Fibroblast of lung (primary cell): ENCODE measurements at places on chromosomes 3 and 15.

GRCh38 chr15:76177491-76178040 is 117.8 kb downstream of the TMEM266 start:
- peak; percentile 77 for DNase-seq

DNA sequence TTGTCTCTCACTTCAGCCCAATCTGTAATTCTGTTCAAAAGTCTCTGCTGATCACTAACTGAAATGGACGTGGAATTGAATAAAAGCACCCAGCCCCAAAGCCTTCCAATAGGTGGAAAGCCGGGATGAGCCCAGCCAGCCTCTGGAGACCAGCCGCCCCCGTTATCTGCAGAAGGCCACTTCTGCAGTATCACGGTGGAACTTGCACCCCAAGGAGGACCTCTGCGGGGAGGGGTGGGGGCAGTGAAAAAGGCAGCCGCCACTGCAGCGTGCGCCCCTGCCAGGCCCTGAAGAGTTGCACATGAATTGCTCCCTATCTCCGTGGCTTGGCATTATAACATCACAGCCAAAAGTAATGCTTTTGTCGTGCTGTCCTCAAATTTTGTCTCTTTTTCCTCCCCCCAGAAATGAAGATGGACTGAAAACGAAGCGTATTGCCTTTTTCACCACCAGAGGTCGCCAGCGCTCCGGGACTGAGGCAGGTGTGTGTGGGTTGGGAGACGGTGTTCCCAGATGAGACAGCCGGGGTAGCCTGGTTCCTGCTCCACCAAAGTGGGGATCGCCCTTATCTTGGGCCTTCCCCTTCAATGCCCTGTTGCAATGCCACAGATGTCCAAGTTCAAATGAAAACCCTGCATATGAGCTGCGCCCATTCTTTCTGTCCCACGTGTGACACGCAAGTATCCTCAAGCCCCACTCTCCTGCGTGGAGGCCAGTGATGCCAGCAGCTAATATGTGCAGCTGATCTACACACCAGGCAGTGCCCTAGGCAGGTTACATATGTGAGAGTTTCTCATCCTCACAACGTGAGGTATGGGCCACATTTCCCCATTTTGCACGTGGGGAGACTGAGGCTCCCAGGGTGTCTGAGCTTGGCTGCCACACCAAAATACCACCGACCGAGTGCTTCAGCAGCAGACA is 96.0 kb downstream of the LRRK1 start:
- DNase-seq: peak; percentile 50

GRCh38 chr3:70849911-70850699 is 537.7 kb upstream of the MDFIC2 start:
- DNase-seq: peak; percentile 92

DNA sequence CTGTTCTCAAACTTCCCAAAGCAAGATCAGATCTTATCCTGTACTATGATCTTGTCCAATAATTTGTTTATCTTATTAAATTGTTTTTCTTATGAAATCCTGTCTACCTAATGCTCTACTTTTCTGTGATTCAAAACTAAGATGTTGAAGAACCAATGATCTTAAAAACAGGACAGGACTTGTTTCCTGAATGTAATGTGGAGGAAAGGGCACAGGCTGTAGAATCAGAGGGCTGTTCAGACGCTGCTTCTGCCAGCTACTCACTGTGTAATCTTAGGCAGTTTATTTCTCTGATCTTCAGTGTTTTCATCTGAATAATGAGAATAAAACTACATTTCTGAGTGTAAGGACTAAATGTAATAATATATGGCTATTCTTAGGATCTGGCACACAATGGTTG is 20.1 kb upstream of the DMXL2 start:
- DNase-seq: no peak

DNA sequence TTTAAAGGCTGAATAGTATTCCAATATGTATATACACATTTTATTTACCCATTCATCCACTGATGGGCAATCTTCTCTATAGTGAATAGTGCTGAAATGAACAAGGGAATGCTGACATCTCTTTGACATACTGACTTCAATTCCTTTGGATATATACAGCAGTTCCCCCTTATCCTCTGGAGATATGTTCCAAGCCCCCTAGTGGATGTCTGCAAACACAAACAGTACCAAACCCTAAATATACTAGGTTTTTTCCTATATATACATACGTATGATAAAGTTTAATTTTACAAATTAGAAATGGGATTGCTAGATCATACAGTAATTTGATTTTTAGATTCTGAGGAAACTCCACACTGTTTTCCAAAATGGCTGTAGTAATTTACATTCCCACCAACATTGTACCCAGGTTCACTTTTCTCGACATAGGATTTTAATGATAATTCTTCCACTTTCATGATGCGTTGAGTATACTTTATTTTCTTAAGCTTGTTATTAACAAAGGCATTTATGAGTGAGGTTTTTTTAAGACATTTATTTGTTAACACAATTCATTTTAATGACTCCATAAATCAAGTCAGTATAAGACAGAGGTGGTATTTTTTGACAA is 38.2 kb downstream of the VPS13C start:
- DNase-seq: no peak
